GDM1 (cell line): ENCODE measurements at places on chromosomes 13 and 19.
A peak's percentile ranks its signal among the peaks of the same experiment; 100 is the strongest.

DNA sequence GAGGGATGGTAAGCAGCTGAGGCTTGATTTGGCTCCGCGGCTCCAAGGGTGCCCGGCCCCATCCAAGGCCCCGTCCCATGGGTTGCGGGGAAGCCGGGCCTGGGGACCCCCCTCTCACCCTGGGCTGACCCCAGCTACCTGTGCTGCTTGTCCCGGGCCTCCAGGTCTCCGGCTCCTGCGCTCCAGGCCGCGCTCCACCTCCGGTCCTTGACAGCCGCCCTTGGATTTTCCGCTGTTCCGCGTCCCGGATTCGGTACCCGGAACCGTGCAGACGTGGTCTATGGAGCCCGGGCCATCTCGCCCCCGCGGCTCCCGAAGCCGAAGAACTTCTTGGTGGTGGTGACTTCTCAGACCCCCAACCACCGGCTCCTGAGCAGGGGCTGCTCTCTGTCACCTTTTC lies 48.3 kb upstream of the C1QTNF9B start:
- no peak for DNase-seq

DNA sequence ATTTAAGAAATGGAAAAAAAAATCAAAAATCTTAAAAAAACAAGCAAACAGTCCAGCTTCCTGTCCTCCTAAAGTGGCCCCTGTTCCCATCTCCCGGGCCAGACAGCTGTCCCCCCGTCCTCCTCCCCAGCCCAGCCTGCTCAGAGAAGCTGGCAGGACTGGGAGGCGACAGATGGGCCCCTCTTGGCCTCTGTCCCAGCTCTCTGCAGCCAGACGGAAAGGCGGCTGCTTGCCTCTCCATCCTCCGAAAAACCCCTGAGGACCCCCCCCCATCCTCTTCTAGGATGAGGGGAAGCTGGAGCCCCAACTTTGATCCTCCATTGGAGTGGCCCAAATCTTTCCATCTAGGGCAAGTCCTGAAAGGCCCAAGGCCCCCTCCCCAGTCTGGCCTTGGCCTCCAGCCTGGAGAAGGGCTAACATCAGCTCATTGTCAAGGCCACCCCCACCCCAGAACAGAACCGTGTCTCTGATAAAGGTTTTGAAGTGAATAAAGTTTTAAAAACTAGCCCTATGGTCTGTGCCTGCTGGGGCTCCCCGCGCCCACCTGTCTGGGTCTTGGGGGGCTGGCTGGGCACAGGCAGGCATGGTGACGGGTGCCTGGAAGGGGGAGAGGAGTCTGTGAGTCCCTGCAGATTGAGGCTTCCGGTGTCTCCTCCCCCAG lies 3.8 kb downstream of the GADD45GIP1 start:
- no peak for DNase-seq

GRCh38 chr19:944171-944567 lies 18.3 kb downstream of the ARID3A start:
- no peak for DNase-seq

DNA sequence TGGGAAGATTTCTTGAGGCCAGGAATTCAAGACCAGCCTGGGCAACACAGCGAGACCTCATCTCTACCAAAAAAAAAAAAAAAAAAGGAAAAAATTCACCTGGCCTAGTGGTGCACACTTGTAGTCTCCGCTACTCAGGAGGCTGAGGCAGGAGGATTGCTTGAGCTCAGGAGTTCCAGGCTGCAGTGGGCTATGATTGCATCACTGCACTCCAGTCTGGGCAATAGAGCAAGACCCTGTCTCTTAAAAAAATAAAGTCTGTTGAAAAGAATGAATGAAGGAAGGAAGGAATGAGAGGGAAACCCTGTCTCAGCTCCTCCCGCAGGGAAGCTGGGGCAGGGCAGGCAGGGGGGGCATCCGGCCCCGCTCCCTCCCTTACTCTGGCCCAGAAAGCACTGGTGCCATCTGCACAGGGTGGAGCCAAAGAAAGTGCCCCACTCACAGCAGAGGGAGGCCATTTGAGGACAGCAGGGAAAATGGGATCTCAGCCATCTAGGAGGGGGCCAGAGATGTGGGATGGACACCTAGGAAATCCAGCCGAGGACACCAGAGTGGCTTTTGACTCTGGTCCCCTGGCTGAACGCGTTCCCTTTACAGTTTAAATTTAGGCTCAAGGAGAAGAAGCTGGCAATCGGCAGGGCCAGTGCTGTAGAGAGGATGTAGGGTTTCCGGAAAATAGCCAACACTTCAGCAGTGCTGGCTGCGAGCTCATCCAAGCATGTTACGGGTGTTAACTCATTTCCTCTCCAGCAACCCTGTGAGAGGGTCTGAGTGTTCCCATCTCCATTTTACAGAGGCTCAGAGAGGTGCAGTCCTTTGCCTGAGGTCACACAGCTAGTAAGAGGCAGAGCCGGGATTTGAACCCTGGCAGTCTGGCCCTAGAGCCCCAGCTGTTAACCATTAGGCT lies 3.6 kb upstream of the HPN start:
- DNase-seq: peak; percentile 30

DNA sequence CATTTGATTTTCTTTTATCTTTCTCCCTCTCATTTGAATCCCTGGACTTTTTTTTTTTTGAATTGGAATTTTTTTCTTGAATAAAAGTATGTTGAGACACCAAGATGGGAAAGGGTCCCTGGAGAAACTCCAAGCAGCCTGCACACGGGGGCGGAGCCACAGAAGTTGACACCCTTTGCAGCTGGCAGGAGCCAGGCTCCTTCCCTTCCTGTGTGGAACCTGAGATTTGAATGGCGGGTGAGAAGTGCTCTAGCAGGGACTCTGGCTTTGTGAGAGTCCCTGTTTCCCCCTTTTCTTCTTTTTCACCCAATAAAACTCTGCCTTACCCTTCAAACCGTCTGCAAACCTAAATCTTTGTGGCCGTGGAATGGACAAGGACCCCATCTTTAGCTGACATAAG lies 1381.0 kb upstream of the MIR17HG start:
- no peak for DNase-seq

DNA sequence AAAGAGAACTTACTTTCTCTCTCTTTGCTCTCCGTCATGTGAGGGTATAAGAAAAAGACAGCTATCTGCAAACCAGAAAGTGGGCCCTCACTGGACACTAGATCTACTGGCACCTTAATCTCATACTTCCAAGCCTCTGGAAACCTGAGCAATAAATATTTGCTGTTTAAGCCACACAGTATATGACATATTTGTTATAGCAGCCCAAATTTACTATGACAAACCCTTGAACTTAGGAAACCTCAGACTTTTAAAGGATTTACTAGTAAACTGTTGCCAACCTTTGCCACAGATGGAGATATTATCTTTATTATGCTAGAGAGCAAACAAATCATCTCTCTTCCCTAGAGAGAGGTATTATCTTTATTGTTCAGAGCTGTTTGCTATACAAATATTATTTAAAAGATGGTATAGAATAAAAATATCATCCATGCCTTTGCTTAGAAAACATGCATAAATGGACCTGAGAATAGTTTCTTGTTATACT lies 1446.1 kb downstream of the SLITRK1 start:
- no peak for DNase-seq

GRCh38 chr13:30841154-30841553 lies 64.9 kb upstream of the MEDAG start:
- no peak for DNase-seq

- DNase-seq: no peak
Measured at GRCh38 chr19:33887891-33888290, 91.2 kb downstream of the KCTD15 start.

- no peak for DNase-seq
Measured at GRCh38 chr19:11179716-11180297, 17.5 kb downstream of the KANK2 start.

DNA sequence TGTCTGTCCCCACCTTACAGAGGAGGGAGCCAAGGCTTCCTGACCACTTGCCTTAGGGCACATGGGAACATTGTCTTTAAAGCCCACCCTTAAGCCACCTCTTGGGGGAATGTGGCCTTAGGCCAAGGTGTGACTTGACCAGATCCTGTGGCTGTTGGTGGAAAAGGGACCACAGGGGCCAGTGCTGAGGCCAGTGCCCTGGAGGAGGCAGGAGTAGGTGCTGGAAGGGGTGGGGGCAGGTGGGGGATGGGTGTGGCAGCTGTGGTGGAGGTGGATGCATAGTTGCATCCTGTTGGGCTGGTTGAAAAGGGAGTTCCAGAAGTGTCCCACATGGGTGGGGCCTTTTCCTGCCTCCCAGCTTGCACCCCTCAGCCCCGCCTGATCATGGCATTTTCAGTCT lies 44.8 kb downstream of the DNM2 start:
- no peak for DNase-seq

- no peak for DNase-seq
Measured at GRCh38 chr19:15116856-15117255, 9.7 kb downstream of the SYDE1 start.

GRCh38 chr19:40503320-40503695 lies 36.5 kb downstream of the SPTBN4 start:
- no peak for DNase-seq

DNA sequence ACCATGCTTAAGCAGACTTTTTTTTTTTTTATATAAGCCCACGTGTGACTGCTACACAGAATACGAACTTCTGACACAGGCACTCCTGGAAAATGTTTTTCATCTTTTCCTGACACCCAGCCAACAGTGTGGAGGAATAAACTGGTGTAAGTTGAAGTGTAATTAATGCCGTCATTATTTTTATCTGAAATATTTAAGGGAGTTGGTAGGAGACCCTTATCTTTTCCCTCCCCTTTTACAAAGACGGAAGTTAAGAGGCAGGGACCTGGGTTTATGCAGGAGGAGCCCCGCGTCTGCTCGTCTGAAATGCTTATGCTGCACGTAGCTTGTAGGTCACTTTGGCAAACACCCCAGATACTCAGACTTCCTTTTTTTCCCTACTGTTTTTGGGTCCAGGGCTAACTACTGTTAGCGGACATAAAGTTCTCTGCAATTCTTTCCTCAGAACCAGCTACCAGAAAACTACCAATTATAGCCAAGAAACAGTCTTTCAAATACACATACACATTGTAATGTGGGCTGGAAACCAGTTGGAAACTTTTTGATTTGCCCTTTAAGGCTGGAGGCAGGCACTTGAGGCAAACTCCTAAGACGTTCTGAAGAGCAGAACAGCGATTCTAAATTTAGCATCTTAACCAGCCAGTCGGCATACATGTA lies 50.8 kb downstream of the EFNB2 start:
- DNase-seq: no peak

DNA sequence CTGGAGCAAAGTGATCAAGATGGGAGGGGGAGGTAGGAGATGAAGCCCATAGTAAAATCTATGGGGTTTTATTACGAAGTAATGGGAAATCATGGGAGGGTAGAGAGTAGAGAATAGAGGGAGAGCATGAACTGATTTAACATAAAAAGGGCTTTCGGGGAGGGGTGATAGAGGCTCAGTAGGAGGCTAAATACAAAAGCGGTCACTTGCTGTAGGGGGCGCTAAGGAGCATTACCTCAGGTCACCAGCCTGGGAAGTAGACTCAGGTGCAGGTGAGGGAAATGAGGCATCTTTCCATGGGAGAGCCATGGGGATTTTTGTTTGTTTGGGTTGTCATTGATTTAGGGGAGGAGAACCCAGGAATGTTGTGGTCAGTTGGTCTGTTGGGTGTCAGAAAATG lies 14.1 kb downstream of the KRTDAP start:
- DNase-seq: no peak

DNA sequence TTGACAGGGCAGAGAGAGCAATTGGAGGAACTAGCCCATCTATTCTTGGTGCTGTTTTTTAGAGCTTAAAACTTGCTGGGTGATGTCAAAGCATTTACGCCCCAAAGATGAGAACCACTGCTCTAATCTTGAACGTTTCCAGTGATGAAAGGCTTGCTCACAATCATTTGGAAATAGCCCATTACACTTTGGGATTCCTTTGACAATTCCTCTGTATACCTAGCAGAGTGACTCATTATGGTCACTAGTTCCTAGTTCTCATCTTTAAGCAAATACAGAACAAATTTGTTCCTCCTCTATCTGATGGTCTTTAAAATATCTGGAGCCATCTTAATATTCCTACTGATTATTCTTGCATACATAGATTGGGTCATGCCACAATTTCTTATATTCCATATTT lies 112.3 kb downstream of the GPC6 start:
- DNase-seq: no peak

GRCh38 chr13:106275446-106276032 lies 259.9 kb downstream of the EFNB2 start:
- no peak for DNase-seq

DNA sequence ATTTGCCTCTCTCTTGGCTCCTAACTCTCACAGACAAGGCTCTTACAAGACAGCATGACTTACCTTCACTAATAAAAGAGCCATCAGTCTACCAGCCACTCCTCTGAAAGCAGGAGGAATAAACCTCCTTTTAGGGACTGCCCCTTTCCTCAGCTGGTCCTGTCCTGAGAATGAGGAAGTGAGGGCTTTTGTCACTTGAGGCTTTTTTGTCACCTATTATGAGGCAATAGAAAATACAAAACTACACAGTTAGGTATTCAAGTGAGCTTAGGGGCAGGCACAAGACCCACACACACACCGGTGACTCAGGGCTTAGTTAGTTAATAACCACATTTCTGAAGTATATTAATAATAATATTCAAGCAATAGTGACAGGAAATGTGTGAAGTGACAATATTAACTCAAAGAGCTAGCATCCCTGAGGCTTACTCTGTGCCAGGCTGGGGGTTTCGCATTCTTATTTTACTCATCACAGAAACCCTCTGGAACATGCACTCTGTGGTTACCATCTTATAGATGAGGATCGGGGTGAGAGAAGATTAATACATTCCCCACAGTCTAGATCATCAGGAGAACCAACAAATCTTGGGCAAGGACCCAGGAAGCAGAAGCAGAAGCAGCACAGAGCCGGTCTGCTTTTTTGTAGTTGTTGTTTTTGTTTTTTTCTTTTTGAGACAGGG lies 379.9 kb downstream of the LIG4 start:
- no peak for DNase-seq

DNA sequence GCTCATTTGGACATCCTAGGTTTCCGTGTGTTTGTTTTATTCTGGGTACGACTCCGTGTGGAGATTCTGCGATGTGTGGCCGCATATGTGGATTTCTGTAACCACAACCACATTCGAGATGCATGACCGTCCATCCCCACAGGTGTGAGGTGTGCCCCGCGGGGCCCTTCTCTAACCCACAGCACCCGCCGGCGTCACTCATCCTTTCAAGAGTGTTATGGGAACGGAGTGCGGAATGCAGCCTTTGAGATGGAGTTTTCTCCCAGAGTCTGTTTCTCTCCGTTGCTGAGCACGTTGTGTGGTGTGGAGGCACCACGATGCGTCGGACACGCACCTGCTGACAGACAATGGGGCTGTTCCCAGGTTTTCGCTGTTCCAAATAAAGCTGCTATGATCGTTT lies 40.0 kb downstream of the C13orf46 start:
- no peak for DNase-seq
